D721Med (cell line): ENCODE measurements at places on chromosomes 6 and 20.

DNA sequence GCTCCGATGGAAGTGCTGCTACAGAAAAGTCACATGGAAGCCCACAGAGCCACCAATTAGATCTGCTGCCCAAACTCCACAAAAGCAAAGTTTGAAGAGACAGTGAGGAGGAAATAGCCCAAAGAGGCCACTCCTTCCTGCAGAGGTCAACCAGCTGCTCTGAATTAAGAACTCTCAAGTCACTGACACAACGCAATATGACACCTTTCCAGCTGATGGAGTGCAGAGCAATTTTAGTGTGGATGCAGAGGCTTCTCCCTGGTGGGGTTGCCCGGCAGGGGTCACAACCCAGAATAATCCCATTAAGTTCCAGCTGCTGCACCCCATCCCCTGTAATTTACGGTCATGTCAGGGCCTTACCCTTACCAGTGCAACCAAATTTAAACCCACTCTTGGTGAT lies 361.9 kb upstream of the JARID2 start:
- no peak for DNase-seq

DNA sequence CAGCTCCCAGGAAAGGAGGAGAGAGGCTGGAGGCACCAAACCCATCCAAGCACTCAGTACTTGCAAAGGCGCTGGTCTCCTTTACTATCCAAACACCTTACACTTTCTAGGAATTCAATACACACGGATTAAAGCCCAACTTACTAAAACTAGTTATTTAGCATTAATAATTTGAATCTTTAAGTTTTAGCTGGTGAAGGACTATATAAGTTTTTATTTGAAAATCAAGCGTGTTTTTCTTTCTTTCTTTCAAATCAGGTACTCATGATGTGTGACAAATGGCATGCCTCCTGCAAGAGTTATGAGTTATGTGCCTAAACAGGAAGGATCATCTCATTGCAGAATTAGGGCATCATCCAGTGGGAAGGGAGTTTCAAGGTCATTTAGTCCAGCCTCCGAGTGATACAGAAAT lies 263.7 kb downstream of the ADGB start:
- DNase-seq: no peak

- DNase-seq: no peak
These were observed 129.3 kb upstream of the STMND1 start for GRCh38 chr6:16972535-16972934.

GRCh38 chr20:13800728-13801134 lies 15.9 kb downstream of the NDUFAF5 start:
- no peak for DNase-seq

DNA sequence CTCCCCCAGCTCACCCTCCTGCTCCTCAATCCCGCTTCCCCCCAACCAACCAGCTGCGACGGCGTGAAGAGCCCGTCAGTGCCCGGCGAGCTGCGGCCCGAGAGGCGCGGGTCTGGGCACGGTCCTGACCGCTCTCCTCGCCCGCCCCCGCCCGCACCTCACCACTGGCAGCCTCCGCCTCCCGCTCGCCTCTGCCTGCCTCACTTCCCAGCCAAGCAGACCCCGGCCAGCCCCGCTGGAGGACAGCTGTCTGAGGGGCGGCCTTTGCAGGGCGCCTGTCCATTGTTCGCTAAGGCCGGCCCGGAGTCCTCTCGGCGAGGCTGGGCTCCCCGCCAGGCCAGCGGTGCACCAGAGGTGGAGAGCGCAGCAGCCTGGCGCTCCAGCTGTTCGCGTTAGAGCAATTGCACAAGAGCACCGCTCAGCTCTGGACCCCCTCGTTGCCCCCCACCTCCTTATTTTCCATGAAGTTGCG lies 1.3 kb downstream of the SOBP start:
- no peak for DNase-seq

DNA sequence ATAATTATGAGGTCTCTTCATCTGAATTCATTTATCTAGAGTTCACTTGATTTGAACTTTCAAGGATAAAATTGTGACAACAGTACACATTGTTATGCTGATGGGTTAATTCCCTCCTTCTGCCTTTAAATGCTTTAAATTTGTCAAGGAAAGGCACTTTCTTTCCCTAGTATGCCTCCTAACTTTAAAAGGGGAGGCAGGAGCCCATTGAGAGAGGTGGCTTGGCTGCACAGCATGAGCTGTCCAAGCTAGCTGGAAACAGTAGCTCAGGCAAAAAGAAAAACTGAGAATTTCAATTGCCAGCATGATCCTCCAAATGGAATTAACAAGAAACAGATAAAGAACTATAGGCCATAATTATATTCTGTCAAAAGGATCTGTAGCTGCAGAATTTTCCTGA lies 243.3 kb upstream of the GRIK2 start:
- DNase-seq: no peak

DNA sequence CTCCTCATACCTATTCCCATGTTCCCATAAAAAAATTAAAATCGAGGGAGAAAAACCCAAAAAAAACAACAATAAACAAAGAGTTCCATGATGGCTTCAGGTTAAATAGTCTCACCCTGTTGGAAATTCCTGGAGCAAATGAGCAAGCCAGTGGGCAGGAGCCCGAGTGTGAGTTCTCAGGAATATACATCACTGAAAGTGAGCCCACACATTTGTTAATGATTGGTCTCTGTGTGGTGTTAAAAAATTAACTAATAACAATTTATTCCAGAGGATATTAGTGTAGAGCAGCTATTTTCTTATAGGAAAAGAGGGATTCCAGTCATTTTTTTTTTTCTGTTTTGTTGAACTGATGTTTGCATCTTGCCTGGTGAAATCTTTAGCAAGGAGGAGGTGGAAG lies 12.9 kb downstream of the PHACTR3 start:
- DNase-seq: no peak
